ENCODE measurements at places on chromosomes 3 and 15.

- peak; percentile 67 for DNase-seq
These were observed 34.5 kb downstream of the P3H2 start for GRCh38 chr3:190086191-190086590.

DNA sequence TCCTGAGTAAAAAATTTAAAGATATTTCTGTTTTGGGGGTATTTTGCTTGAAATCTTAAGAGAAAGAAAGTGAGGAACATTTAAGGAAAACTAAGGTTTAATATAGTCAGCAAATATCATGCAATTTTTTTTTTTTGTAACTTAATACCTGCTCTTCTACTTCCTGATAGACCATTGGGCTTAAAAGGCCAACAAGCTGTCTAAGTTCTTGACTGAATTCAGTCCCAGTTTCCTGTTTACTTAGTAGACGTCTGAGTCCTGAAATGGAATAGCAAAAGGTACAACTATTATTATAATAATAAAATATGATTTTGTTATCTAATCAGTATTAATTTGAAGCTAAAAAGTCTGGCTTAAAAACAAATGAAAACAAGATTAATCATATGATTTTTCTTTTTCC is 37.9 kb downstream of the IQCB1 start:
- no peak for DNase-seq

GRCh38 chr3:149605902-149606301 is 51.9 kb downstream of the WWTR1 start:
- DNase-seq = no peak

GRCh38 chr15:71111181-71111565 is 4.1 kb upstream of the THSD4 start:
- no peak for DNase-seq

DNA sequence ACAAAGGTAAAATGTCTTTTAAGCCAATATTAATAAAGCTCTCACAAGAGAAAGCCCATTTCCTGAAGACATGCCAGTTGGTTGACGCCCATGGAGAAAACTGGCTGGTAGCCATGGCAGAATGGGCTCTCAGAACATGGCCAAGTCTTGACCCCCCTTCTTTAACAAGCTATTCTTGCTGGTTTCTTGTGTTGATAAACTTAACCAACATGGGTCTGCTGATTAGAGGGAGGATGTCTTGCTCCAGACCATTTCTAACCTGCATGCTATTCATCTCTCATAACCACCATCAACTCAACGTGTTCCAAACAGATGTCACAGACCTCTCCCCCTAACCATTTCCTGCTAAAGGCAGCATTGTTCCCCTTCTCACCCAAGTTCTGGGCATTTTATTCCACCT is 25.7 kb downstream of the NTRK3 start:
- no peak for DNase-seq

- no peak for DNase-seq
These were observed 2.1 kb upstream of the CHL1 start for GRCh38 chr3:194421-194820.

GRCh38 chr3:135456108-135456790 is 509.3 kb upstream of the PPP2R3A start:
- DNase-seq = peak; percentile 80

GRCh38 chr3:10142707-10143560 is 1.4 kb downstream of the VHL start:
- peak; percentile 60 for DNase-seq

GRCh38 chr3:112980080-112980479 is 5.2 kb upstream of the CD200R1 start:
- DNase-seq = no peak

DNA sequence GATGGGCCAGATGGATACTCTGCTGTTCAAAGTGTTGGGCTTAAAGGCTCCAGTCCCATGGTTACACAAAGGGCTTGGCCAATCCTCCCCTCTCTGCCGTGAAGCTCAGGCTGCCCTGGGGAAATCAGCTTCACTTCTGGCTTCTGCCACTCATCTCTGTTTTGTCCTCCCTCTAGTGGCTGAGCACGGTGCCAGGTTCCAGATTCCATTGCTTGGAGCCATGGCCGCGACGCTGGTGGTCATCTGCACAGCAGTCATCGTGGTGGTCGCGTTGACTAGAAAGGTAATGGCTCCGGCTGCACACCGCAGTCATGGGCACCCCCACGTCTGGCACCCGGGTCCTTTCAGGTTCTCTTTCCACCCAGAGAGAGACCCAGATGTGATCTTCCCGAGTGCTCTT is 5.6 kb downstream of the TIGIT start:
- peak; percentile 62 for DNase-seq

GRCh38 chr3:197023998-197024651 is 5.5 kb downstream of the MELTF start:
- peak; percentile 69 for DNase-seq

DNA sequence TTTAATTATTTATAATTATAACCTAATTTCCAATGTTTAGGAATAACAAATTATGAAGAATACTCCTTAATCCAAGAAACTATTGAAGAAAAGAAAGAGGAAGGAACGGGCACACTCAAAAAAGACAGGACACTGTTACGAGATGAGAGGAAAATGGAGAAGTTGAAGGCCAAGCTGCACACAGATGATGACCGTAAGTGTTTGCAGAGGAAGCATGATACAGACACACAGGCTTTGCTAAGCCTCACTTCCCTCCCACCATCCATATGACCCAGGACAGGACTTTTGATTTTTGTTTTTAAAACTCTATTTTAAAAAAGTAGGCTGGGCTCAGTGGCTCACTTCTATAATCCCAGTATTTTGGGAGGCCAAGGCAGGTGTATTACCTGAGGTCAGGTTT is 389.4 kb upstream of the TPM1 start:
- DNase-seq = no peak

DNA sequence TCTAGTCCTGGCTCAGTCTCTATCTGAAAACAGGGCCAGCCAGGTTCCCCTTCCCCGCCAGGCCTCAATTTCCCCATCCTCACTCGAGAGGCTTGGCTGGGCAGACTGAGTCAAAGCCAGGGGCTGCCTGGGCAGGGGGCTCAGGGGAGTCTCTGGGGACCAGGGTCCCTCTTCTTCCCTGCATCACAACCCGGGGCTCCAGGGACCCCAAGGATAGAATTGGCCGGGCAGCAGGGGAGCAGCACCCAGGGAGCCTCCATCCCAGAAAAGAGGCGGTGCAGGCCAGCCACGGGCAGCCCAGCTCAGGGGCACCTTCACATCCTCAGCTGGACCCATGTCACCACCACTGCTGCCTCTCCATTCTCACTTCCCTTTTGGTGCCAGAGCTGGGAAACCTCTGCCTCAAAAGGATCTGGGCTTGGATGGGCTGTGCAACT is 13.3 kb upstream of the PLXND1 start:
- DNase-seq = no peak

DNA sequence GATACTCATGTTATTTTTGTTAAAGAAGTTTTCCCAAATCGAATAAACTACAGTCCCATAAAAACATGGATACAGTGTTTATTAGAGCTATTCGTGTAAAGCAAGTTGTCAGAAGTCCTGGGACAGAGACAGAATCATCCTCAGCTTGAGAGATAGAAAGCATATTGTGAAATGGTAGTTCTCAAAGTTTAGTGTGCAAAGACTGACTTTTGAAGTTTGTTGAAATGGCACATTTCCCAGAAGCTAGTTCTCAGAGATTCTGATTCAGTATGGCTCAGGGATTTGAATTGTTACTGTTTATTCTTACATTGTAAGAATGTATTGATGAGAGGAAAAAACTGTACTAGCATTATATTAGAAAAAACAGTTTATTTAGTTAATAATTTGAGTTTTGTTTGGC is 22.1 kb downstream of the GABRR3 start:
- DNase-seq = no peak

GRCh38 chr3:141784531-141784930 is 21.3 kb downstream of the GRK7 start:
- DNase-seq = no peak

DNA sequence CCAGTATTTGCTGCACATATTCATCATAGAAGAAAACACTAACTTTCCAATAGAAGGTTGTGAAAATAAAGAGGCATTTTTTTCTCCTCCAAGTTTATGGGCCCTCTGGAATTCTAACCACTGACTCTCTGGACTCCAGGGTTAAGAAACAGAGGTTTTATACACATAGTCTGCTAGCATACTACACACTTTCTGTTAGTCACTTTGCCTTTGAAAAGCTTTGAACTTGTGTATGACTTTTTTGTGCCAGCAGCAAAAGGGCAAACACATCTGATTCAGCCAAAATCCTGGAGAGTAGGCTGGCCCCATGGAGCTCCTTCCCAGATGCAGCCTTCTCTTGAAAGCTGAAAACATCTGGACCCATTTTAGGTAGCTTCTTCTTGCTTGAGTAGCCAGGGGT is 6.2 kb downstream of the ZIC4 start:
- no peak for DNase-seq

DNA sequence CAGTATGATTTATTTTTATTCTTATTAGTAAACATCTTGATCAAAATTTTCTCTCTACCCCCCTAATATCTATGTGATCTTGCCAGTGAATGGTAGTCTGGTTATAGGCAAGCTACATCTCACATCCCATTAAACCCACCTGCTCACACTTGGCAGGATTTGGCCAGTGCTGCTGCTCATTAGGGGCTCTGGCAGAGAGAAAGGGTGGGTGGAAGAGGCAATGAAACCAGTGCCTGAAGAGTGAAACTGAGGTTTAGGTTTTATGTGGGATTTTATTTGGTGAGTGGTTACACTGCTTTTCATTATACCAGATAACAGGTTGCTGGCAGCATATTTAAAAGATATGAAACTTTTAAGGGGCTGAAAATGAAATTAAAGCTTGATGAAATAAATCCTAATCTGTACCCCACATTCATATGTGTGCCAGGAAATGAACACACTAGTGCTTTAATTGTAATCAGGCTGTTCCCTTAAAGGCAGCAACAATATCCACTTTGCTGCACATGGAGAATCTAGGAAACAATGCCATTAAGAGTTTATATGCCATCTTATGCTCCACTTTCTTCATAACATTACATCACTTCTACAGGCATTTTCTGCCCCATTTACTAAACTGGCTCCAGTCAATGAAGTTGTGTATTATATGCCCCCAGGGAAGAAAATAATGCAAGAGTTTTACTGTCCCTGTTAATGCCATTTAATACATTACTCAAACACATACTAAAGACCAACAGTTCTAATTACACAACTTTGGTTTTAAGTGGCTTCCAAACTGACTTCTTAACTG is 688.7 kb downstream of the MECOM start:
- no peak for DNase-seq

DNA sequence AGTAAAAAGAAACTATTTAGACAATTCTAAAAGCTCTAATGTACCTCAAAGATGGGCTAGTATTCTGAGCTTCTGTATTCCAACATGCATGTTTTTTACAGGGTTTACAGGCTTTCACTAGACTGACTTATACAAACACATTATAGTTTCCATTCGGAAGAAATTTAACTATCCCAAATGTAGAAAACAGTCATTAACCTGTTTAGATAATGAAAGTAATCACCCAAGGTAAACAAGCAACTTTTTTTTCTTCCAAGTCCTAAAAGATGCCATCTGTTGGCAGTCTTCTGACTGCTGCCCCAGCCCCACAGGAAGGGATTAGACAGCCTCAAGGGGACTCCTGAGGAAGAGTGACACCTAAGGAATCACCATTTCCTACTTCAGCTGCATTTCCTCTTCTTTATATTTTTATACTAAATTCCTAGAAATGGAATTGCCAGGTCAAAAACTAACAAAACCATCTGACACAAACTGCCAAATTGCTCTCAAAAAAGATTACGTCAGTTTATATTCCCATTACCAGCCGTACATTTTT is 25.5 kb downstream of the SIN3A start:
- DNase-seq = no peak

- DNase-seq = no peak
These were observed 928.2 kb downstream of the EPHA3 start for GRCh38 chr3:90035643-90036042.

DNA sequence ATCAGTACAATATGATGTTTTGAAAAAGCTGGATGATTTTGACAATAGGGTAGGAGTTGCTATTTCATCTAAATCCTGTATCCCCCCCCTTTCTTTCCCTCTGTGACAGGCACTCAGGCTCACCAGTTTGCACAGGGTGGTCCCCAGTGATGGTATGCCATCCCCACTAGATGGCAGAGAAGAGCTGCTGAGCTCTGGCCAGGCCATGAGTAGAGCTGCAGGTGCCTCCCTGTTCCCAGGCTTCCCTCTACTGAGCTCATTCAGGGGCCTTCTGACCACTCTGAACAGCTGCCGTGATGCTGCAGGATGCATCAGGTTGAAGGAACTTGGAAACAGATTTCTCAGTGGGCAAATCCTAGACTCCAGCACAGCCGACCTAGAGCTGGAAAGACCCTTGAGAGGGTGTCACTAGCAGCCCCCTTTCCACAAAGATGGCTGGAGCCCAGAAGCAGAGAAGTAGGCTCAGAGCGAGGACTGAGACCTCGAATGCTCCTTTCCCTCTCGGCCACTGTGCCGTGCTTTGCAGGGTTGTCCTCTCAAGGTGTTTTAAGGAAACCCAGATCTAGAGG is 45.1 kb downstream of the EFCAB12 start:
- peak; percentile 93 for DNase-seq

DNA sequence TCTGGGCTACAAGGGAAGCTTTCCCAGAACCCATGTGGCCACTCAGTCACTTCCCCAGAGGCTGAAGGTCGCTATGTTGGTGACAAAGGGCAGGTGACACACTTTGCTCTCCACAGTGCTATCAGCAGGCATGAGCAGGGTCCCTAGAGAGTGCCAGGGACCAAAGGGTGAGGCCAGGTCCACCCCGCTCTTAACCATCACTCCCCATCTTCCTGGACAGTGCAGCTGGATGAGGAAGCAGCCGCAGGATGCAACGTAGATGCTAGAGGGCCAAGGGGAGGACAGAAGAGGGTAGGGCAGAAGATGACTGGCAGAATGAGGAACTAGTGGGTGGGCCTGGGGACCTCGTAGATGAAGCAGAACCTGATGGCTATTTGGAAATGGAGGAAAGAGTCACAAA is 13.6 kb upstream of the LTF start:
- DNase-seq = no peak

- DNase-seq = no peak
These were observed 33.0 kb upstream of the SV2B start for GRCh38 chr15:91067036-91067435.

GRCh38 chr3:194383276-194383940 is 13.9 kb upstream of the LRRC15 start:
- DNase-seq = peak; percentile 59

DNA sequence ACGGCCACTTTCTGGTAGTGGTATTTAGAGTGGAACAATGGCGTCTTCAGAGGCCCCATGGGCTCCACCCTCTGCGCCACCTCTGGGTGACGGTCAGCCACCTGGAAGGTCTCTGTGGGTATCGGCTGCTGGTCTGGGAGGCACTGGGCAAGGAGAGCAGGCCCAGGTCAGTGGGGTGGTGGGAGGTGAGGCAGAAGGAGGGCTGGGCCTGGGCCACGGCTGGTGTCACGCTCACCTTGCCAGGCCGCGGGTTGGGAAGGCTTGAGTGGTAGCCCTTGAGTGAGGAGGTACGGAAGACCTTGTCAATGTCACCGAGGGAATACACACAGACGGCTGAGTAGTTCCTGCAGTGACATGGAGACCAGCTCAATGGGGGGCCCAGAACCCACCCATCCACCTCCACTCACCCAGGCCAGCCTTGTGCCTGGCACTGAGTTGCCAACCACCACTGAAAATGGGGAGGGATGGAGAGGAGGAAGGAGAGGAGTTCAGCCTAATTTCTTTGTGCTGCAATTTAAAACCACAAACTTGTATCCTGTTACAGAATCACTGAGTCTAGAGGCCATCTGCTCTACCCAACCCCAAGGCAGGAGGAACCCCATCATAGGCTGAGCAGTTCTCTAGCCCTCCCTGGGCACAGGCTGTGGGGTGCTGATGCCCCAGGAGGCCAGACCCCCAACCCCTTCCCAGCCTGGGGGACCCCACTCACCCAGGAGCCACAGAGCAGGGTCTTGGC is 19.0 kb downstream of the SEMA7A start:
- DNase-seq = no peak

GRCh38 chr3:120424976-120425570 is 25.7 kb downstream of the FSTL1 start:
- DNase-seq = no peak

All from H7 (cell line).